Sigmoid colon (tissue), 7 donors: ENCODE measurements at places on chromosomes 12 and 14. TPM values are rescaled to one million over a fixed set of nuclear protein-coding genes. Genes with fewer than 3 reads are reported as not detected.

- H3K27me3 ChIP-seq: no peaks in the 10 kb centered on the region
- H3K27ac ChIP-seq: peak overlapping the region; percentile 57
- no peaks in the 10 kb centered on the region for H3K4me1 ChIP-seq
- H3K36me3 ChIP-seq: peaks cover 8% of the 10 kb centered on the region
Measured at GRCh38 chr14:103593577-103593976, 30.8 kb downstream of the COA8 start.

The MYH6 gene
- polyA plus RNA-seq: 1.5 TPM

DNA sequence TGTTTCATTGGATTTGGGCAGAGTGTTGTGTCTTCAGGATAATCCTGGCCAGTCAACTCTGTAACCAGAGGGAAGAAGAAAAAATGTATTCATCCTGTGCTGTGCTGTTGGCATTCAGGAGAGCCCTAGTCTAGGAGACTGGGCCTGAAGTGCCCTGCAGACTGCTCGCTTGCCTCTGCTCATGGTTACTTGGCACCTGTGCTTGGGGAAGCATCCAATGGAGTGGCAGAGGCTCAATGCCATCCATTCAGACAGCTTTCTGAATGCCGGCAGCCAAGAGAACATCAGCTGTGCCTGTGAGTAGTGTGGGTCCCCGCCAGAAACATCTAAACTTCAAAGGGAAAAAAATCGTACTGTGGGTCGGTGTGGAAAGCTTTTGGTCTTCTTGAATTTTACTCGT is 124.2 kb downstream of the SRGAP1 start:
- H3K36me3 ChIP-seq: no peaks in the 10 kb centered on the region
- H3K27me3 ChIP-seq: no peaks in the 10 kb centered on the region
- DNase-seq: no peak
- peaks cover 9% of the 10 kb centered on the region for H3K4me1 ChIP-seq
- H3K4me3 ChIP-seq: no peak overlapping the region

DNA sequence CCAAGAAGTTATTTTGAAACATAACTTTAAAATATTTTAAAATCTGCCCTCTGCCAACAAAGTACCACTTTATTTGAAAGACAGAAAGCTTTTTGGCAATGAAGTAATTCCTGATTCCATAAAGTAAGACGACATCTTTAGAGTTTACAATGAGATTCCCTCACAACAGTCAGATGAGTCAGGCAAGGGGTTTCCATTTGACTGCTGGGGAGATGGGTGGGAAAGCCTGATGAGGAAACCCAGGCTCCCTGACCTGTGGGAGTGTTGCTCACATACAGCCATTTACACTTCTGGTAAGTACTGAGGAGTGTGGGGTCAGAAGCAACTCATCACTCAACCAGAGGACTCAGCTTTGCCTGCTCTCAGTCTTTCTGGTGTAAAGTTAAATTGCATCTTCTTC is 10.2 kb downstream of the KITLG start:
- H3K4me3 ChIP-seq: no peak overlapping the region
- DNase-seq: no peak
- peak overlapping the region; percentile 85 for H3K27ac ChIP-seq

DNA sequence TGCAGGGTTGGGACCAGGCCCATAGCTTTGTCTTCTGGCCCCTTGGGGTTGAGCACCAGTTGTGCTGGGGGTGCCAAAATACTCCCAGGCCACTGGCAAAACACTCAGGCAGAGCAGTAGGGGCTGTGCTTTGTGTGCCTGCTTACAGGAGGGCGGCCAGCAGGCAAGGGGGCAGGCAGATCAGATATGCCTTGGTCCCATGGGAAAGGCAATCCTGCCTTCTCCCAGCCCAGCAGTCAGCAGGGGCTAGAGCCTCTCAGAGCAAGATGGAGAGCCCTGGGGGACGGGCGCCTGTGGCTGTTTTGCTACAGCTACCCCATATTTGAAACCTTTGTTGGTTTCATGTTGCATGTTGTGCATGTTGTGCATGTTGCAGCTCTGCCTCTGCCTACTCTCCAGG is 36.2 kb upstream of the TMX1 start:
- no peaks in the 10 kb centered on the region for H3K27me3 ChIP-seq
- no peak overlapping the region for H3K4me3 ChIP-seq
- H3K36me3 ChIP-seq: no peaks in the 10 kb centered on the region

DNA sequence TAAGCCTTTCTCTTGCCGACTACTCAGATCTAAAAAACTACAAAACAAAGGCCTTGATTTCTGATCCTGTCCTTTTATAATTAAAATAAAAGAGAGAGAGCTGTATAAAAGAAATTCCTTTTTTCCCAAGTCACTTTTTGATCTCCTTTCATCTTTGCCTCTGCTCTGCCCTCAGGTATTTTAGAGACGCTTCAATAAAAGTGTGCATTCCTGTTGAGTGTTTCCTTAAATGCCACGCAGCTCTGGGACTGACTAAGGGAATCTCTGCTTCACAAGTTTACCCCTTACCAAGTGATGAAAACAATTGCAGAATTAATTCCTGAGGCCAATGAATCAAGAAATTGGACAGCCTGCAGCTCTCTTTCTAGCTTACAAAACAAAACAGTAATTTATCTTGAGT is 1109.8 kb downstream of the TMTC2 start:
- no peaks in the 10 kb centered on the region for H3K36me3 ChIP-seq
- H3K27me3 ChIP-seq: no peaks in the 10 kb centered on the region
- H3K4me3 ChIP-seq: no peak overlapping the region
- no peak for DNase-seq
- H3K4me1 ChIP-seq: no peaks in the 10 kb centered on the region

DNA sequence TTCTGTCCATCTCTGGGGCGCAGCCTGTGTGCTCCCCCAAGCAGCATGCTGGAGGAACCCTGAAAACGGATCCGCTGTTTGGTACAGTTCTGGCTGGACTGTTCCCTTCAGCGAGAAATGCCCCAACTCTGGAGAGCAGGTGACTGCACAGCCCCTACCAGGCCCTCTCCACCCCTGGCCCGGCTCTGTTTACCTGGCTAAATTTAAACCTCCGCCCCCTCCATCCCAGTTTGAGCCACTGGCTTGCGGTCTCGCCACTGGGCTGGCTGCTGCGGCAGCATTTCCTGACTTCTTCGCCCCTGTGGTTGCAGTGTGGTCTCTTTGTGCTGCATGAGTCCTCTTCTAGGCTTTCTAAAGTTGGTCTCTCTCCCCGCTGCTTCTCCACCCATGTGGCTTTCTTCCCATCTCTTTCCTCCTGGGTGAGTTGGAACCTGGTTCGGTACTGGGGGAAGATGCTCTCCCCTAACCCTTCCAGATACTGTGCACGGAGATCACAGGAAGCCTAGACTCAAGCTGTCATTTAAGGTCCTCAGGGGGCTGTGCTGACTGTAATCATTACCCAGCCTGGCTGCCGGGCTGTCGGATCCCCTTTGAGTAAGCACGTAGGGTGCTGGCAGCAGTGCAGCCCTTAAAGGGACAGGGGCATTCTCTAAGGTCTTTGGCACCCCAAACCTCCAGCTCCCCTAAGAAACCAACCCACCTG is 60.6 kb downstream of the FBXL14 start:
- H3K27ac ChIP-seq: no peak overlapping the region
- DNase-seq: no peak
- peaks cover 32% of the 10 kb centered on the region for H3K4me1 ChIP-seq
- no peak overlapping the region for H3K4me3 ChIP-seq

GRCh38 chr12:108612788-108613282 is 15.0 kb upstream of the TMEM119 start:
- H3K36me3 ChIP-seq: no peaks in the 10 kb centered on the region
- H3K4me1 ChIP-seq: peaks cover 16% of the 10 kb centered on the region
- no peak for DNase-seq
- H3K27me3 ChIP-seq: no peaks in the 10 kb centered on the region

The TSHR gene
- polyA plus RNA-seq: not detected

The CCDC175 gene
- not detected for polyA plus RNA-seq

DNA sequence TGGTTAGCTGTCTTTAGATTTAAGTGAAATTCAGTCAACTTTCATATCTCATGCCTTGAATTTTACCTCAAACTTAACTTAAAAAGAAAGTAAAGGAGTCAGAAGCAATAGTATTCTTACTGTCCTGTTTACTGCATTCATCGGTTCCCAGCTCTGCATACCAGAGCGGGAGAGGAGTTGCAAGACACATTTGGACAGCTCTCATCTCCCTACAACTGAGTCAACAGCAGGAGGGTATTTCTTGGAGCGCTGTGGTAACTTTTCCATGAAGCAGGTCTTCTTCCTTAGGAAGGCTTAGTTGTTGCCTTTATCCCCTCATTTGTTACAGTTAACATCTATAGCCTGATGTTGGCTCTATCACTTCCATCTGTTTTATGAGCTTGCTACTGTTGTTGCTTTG is 65.1 kb downstream of the TRMT5 start:
- H3K27ac ChIP-seq: no peak overlapping the region
- H3K36me3 ChIP-seq: no peaks in the 10 kb centered on the region
- no peaks in the 10 kb centered on the region for H3K27me3 ChIP-seq
- H3K4me1 ChIP-seq: no peaks in the 10 kb centered on the region
- no peak overlapping the region for H3K4me3 ChIP-seq

GRCh38 chr14:64861916-64862315 is 17.8 kb downstream of the SPTB start:
- H3K27me3 ChIP-seq: no peaks in the 10 kb centered on the region
- H3K4me3 ChIP-seq: no peak overlapping the region
- no peaks in the 10 kb centered on the region for H3K36me3 ChIP-seq
- no peak for DNase-seq
- no peaks in the 10 kb centered on the region for H3K4me1 ChIP-seq

DNA sequence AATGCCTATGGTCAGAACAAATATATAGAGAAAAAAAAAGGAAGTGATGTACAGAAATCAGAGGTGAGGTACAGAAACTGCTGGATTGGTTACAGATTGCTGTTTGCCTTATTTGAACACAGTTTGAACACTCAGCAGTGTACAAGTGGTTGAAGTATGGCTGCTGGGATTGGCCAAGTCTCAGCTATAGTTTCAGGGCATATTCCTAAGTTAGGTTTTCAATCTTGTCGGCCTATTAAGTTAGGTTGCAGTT is 146.4 kb downstream of the LLPH start:
- H3K36me3 ChIP-seq: no peaks in the 10 kb centered on the region
- H3K27me3 ChIP-seq: no peaks in the 10 kb centered on the region
- no peak overlapping the region for H3K27ac ChIP-seq

DNA sequence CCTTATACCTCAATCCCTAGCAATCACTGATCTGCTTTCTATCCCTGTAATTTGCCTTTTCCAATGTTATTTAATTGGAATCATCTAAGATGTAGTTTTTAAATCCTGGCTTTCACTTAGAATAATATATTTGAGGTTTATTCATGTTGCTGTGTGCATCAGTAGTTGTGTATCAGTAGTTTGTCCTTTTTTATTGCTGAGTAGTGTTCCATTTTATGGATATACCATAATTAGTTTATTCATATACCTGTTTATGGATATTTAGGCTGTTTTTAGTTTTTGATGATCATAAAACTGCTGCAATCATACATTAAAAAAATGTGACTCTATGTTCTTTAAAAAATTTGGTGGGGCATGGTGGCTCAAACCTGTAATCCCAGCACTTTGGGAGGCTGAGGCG is 43.7 kb downstream of the FUT8 start:
- H3K27ac ChIP-seq: no peak overlapping the region
- no peak for DNase-seq
- no peaks in the 10 kb centered on the region for H3K27me3 ChIP-seq
- no peak overlapping the region for H3K4me3 ChIP-seq
- H3K36me3 ChIP-seq: no peaks in the 10 kb centered on the region
- peaks cover under 1% of the 10 kb centered on the region for H3K4me1 ChIP-seq

The OVCH1 gene
- polyA plus RNA-seq: 0.03 TPM

The LTB4R gene
- polyA plus RNA-seq: 0.60 TPM

GRCh38 chr12:110316861-110317260 is 35.8 kb downstream of the ATP2A2 start:
- H3K27ac ChIP-seq: peak overlapping the region; percentile 56
- no peaks in the 10 kb centered on the region for H3K27me3 ChIP-seq
- no peak overlapping the region for H3K4me3 ChIP-seq

DNA sequence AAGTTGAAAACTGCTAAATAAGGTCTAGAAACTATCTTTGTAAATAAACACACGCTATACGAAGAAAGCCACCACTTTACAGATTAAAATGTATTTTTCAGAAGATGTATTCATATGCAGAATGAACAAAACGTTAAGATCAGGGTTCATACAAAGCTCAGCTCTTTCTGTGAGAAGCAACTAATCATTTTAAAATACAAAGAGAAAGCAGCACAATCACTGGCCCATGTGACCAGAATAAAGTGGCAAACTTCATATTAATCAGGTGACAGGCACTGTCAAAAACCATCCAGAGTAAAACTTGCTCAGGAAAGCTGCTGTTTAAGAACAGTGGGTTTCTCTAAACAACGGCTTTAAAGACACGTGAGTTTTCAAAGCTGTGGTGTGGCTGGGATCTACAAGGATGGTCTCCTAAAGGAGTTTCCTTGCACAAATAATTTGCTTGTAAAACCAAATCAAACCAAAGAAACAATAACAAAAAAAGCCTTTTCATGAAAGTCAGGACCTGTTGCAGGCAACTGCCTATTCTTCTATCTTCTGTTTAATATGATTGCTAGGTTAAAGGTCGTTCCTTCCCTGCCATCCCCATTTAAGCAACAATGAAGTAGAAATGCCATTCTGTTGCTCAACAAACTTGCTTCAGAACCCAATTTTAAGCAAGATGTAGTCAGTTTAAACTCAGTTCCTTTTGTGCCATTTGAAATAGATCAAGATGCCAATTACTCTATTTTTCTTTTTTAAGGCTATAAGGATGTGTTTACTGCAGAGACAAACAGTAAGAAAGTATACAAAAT is 22.3 kb downstream of the SEL1L start:
- H3K27ac ChIP-seq: no peak overlapping the region
- H3K4me3 ChIP-seq: no peak overlapping the region
- H3K27me3 ChIP-seq: no peaks in the 10 kb centered on the region
- DNase-seq: no peak

DNA sequence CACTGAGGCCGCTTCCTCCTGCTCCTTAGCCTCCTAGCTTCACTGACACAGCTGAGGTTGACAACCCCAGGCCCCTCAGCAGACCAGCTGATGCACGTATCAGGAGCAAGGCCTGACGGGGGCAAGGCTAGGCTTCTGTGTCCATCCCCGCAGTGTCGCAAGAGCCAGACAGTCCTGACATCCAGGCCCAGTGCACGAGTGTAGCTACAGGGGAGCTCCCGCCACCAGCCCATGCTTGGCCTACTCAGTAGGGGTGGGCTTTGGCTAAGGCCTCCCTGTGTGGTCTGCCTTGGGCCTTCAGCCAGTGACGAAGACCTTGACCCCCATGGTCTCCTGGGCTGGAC is 179.1 kb downstream of the DPF3 start:
- peak overlapping the region; percentile 54 for H3K27ac ChIP-seq
- H3K36me3 ChIP-seq: no peaks in the 10 kb centered on the region
- no peaks in the 10 kb centered on the region for H3K27me3 ChIP-seq
- H3K4me3 ChIP-seq: no peak overlapping the region
- DNase-seq: peak; percentile 26

- H3K27ac ChIP-seq: no peak overlapping the region
- no peak overlapping the region for H3K4me3 ChIP-seq
- H3K36me3 ChIP-seq: no peaks in the 10 kb centered on the region
- no peak for DNase-seq
Measured at GRCh38 chr12:79296133-79296532, 394.6 kb downstream of the PAWR start.

DNA sequence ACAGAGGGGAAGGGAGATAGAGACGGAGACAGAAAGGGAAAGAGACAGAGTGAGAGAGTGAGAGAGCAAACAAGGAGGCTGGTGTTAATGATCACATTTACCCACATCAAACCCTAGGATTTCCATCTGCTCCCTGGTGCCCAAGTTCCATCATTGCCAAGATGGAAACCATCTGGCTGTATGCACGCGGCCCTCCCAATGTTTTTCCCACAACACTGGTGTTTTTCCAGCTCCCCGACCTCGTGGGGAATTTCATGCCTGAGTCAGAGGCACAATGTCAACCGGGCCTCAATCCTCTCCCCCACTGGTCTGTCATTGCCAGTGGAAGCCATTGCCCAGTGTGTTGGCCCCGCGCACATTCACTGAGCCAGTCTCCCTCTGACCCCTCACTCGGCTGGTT is 19.9 kb upstream of the BDKRB2 start:
- H3K4me1 ChIP-seq: no peaks in the 10 kb centered on the region
- no peak for DNase-seq
- H3K36me3 ChIP-seq: no peaks in the 10 kb centered on the region
- no peak overlapping the region for H3K27ac ChIP-seq
- no peak overlapping the region for H3K4me3 ChIP-seq
